ENCODE measurements at places on chromosomes 16 and 17.
A peak's percentile ranks its signal among the peaks of the same experiment; 100 is the strongest.

GRCh38 chr17:42323268-42323773 lies 35.0 kb downstream of the STAT5A start:
- no peaks in the 10 kb centered on the region for H3K27me3 ChIP-seq
- DNase-seq: no peak
- no peak overlapping the region for H3K4me3 ChIP-seq
- no peak overlapping the region for H3K27ac ChIP-seq
- H3K36me3 ChIP-seq: peaks cover 7% of the 10 kb centered on the region
- peaks cover 44% of the 10 kb centered on the region for H3K4me1 ChIP-seq

DNA sequence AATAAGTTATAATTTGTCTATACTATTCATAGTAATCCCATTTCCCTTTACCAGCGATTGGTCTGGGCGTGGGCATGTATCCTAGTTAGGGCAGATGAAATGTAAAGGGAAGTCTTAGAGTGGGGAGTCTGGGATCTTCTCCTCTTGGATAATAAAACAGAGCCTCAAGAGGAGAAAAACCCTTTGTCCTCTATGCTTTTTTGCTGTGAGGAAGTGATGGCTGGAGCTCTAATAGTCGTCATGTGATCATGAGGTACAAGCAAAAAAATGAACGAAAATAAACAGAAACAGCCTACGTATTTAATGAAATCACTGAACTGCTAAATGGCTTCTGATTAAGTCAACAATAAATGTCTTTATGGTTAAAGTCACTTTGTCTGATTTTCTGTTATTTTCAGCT lies 26.8 kb downstream of the EFCAB5 start:
- no peak overlapping the region for H3K4me3 ChIP-seq
- H3K27ac ChIP-seq: no peak overlapping the region
- no peaks in the 10 kb centered on the region for H3K36me3 ChIP-seq
- no peak for DNase-seq
- H3K27me3 ChIP-seq: no peaks in the 10 kb centered on the region
- no peaks in the 10 kb centered on the region for H3K4me1 ChIP-seq

DNA sequence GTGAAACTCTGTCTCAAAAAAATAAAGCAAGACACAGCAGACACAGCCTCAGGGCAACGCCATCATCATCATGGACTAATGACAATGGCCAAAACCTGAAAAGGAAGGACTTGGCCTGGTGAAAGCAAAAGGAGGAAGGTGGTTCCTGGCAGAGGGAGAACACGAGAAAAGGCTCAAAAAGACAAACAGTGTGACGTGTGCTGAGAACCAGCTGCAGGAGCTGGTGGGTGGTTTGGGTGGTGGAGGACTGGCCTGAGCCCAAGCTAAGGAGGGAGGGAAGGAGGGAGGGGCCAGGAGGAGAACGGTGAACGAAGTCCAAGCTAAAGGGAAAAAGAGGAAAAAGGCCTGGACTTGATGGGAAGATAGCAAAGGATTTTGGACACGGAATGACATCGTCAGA lies 85.1 kb downstream of the SLC39A11 start:
- DNase-seq: no peak
- H3K27me3 ChIP-seq: no peaks in the 10 kb centered on the region
- no peak overlapping the region for H3K4me3 ChIP-seq

GRCh38 chr16:24681793-24682192 lies 47.7 kb upstream of the TNRC6A start:
- H3K27ac ChIP-seq: peak overlapping the region; percentile 96
- peaks cover 25% of the 10 kb centered on the region for H3K4me1 ChIP-seq
- peak; percentile 94 for DNase-seq
- H3K27me3 ChIP-seq: no peaks in the 10 kb centered on the region

DNA sequence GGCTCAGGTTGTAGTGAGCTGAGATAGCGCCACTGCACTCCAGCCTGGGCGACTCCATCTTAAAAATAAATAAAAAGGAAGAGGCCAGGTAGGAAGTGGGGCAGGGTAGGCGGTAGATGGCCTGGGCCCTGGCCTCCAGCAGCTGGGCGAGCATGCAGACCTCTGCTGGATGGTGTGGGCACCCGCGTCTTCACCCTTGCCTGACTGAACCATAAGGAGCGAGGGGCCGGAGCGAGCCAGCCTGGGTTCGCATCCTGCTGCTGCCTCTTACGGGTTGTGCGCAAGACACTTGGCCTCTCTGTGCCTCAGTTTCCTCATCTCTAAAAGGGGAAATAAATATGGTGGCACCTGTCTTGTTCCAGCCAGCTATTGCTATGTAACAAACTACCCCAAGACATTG lies 146.1 kb upstream of the GSE1 start:
- no peak overlapping the region for H3K4me3 ChIP-seq
- no peak for DNase-seq
- H3K4me1 ChIP-seq: peaks cover 24% of the 10 kb centered on the region
- no peak overlapping the region for H3K27ac ChIP-seq

GRCh38 chr17:50816771-50817751 lies 18.3 kb upstream of the WFIKKN2 start:
- no peak overlapping the region for H3K4me3 ChIP-seq
- no peak for DNase-seq
- no peaks in the 10 kb centered on the region for H3K36me3 ChIP-seq
- H3K4me1 ChIP-seq: peaks cover 20% of the 10 kb centered on the region

DNA sequence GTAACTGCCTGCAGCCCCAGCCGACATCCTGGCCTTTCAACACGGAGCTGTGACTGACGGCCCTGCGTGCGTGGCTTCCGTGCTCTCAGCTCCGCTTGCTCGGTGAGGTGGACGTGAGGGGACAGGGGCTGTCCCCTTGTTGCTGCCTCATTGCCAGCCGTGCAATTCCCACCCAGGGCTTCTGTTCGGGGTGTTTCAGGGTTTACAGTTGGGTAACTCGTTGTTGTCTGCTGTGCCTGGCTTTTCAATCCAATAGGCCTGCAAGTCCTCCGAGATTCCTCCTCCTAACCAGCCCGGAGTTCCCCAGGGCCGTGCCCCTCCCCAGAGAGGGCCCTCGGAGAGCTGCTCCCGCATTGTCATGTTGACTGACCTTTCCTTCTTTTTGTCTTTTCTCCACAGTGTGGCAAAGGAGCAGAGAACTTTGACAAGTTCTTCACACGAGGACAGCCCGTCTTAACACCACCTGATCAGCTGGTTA lies 31.4 kb upstream of the CACNG5 start:
- H3K4me3 ChIP-seq: no peak overlapping the region
- DNase-seq: no peak
- H3K27ac ChIP-seq: no peak overlapping the region
- H3K36me3 ChIP-seq: no peaks in the 10 kb centered on the region

- no peak overlapping the region for H3K4me3 ChIP-seq
- H3K36me3 ChIP-seq: no peaks in the 10 kb centered on the region
- H3K27ac ChIP-seq: no peak overlapping the region
- DNase-seq: no peak
Observed at GRCh38 chr16:65024767-65025178, 97.1 kb downstream of the CDH11 start.

DNA sequence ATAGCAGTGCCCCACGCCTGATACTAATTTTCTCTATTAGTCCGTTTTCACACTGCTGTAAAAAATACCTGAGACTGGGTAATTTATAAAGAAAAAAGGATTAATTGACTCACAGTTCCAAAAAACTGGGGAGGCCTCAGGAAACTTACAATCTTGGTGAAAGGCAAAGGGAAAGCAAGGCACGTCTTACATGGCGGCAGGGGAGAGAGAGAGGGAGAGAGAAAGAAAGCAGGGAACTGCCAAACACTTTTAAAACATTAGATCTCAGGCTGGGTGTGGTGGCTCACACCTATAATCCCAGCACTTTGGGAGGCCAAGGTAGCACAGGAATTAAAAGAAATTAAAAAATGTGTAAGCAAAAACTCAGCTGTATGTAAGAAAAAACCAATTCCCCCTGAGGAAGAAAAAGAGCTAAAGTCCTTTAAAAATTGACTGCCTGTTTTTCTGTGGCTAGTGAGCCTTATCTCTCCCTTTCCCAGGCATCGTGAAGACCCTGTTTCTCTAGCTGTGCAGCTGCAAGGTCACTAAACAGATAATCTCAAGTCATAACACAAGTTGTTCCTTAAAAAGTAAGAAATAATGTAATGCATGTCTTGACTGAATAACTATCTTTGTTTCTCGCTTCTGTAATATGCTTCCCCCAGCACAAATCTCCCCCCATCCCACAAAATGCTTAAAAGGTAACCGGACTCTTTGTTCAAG lies 14.0 kb downstream of the ZSCAN10 start:
- H3K4me1 ChIP-seq: no peaks in the 10 kb centered on the region
- DNase-seq: no peak
- H3K4me3 ChIP-seq: no peak overlapping the region
- H3K27me3 ChIP-seq: peaks cover 13% of the 10 kb centered on the region

GRCh38 chr16:64865069-64865696 lies 256.7 kb downstream of the CDH11 start:
- no peak overlapping the region for H3K4me3 ChIP-seq
- DNase-seq: no peak
- no peaks in the 10 kb centered on the region for H3K36me3 ChIP-seq
- H3K27me3 ChIP-seq: peaks cover 4% of the 10 kb centered on the region
- H3K27ac ChIP-seq: no peak overlapping the region
- no peaks in the 10 kb centered on the region for H3K4me1 ChIP-seq

- H3K36me3 ChIP-seq: no peaks in the 10 kb centered on the region
- H3K27ac ChIP-seq: no peak overlapping the region
- DNase-seq: no peak
- H3K27me3 ChIP-seq: peaks cover 39% of the 10 kb centered on the region
- H3K4me1 ChIP-seq: no peaks in the 10 kb centered on the region
- H3K4me3 ChIP-seq: no peak overlapping the region
Observed at GRCh38 chr16:17103216-17103615, 367.5 kb downstream of the XYLT1 start.

- H3K36me3 ChIP-seq: no peaks in the 10 kb centered on the region
- peak; percentile 97 for DNase-seq
- peaks cover 58% of the 10 kb centered on the region for H3K4me1 ChIP-seq
- H3K4me3 ChIP-seq: peak overlapping the region; percentile 60
Observed at GRCh38 chr16:4679850-4680636, 13.3 kb upstream of the NUDT16L1 start.

GRCh38 chr17:80605326-80606066 lies 60.9 kb downstream of the RPTOR start:
- no peaks in the 10 kb centered on the region for H3K36me3 ChIP-seq
- no peak overlapping the region for H3K4me3 ChIP-seq
- H3K27me3 ChIP-seq: no peaks in the 10 kb centered on the region

DNA sequence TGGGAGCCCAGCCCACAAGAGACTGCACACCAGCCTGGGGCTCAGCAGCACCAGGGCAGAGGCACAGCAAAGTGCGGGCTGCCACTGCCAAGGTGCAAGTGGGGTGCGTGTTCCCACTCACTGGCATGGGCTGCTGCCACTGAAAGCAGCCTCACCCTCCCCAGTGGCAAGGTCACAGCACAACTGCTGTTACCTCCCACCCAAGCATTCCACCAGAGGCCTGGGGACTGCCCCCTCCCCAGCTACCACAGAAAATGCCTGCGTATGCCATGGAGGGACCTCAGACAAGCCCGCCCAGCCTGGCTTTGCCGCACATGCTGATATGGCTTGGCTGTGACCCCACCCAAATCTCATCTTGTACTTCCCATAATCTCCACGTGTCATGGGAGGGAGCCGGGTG lies 33.1 kb downstream of the MEAK7 start:
- H3K27ac ChIP-seq: no peak overlapping the region
- H3K36me3 ChIP-seq: peaks cover 41% of the 10 kb centered on the region
- H3K4me3 ChIP-seq: no peak overlapping the region
- DNase-seq: no peak
- H3K4me1 ChIP-seq: peaks cover 16% of the 10 kb centered on the region

- no peaks in the 10 kb centered on the region for H3K27me3 ChIP-seq
- no peak overlapping the region for H3K27ac ChIP-seq
- H3K4me1 ChIP-seq: no peaks in the 10 kb centered on the region
Observed at GRCh38 chr17:21008160-21008915, 34.5 kb downstream of the USP22 start.

DNA sequence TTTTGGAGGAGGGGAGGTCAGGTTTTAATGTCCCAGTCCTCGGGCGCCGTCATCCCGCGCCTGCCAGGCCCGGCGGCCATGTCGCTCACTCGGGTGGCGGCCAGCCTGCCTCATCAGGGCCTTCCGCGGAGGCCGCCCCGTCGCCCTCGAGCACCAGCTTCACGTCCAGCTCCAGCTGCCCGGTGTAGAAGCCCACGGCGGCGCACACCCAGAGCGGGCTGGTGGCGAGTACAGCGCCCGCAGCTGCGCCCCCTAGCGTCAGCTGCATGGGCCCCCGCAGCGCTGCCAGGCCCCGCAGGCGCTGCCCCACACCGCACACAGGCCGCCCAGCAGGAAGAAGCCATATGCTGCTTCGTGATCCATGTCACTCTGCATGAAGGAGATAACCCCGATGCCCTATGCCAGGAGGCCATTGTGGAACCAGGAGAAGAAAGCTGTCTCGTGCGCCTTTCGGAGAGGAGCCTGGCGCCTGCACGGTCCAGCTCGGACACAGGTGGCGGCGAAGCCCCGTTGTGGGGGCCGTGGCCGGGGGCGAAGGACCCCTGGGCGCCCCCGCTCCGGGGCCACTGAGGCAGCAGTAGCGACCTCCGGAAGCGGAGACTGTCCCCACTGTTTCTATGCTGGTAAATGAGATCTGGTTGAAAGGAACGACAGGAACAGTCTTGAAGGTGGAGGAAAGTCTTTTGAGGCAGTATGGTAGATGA lies 9.6 kb downstream of the AP2B1 start:
- H3K27me3 ChIP-seq: no peaks in the 10 kb centered on the region
- no peak overlapping the region for H3K4me3 ChIP-seq
- no peak for DNase-seq

DNA sequence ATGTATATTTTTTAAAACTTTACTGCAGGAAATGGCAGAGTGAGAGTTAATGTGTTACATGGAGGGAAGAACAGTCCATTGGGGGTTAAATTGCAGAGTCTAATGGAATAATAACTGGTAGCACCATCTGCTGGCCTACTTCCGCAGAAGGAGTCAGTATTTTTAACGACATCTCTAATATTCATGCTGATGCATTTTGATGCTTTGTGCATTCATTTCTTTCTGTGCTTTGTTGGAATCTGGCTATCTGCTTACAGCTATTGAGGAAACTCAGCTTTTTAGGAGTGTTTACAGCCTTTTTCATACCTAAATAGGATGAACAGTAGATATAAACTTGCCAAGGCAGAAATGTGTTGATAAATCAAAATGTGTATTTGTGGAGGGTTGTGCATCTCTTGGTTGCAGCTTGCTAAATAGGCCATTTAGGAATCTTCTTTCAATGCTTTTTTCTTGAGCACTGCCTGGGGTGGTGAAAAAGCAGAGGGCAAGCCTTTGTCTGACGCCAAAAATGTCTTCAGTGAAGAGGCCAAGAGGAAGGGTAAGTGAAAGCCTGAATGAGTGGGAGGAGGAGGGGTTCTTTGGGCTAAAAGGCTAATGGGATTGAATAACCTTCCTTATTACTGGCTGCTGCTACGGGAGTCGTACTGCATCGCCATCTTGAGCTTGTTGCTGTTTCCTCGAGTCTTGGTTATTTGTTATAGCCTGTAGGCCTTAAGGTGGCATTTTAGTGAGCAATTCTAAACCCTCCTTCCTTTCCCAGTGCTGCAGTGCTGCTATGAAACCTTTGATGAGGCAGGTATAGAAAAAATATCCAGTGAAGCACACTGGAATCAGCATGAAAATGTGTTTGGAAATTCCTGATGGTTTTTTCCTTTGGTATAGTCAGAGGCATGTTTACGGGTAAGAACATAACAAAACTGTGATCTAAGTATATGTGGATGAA lies 153.3 kb downstream of the CHD9 start:
- no peaks in the 10 kb centered on the region for H3K27me3 ChIP-seq
- no peak overlapping the region for H3K4me3 ChIP-seq
- H3K36me3 ChIP-seq: no peaks in the 10 kb centered on the region
- peak; percentile 27 for DNase-seq
- H3K4me1 ChIP-seq: no peaks in the 10 kb centered on the region

Data from PC-9 (cell line).